ENCODE measurements at places on chromosomes 6 and 20.

DNA sequence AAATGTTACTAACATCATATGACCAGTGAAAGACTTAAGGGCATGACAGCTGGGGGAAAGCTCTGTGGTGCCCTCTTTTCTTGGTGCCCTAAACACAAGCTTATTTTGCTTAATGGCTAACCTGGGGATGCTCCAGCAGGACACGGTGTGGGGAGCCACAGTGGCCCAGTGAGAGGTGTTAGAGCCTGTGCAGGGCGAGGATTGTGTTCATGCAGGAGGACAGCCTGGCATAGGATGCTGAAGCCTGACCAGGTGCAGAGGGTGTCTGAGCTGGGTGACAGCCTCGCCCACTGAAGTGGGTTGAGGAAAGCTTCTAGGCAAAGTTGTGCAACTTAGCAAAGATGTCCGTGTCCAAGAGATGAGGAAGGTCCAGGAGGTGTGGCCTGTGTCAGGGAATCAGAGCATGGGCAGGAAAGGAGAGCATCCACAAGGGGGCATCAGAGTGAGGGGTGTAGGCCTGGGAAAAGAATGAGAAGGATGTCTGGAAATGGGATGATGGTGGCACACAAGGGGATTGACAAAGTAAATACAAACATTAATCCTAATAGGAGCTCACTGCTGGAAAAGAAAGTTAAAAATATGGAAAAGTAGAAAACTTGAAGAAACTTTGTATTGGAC lies 33.9 kb downstream of the SLC17A4 start:
- DNase-seq: peak; percentile 79

GRCh38 chr6:106628658-106629102 lies 618 bp downstream of the RTN4IP1 start:
- DNase-seq: no peak

DNA sequence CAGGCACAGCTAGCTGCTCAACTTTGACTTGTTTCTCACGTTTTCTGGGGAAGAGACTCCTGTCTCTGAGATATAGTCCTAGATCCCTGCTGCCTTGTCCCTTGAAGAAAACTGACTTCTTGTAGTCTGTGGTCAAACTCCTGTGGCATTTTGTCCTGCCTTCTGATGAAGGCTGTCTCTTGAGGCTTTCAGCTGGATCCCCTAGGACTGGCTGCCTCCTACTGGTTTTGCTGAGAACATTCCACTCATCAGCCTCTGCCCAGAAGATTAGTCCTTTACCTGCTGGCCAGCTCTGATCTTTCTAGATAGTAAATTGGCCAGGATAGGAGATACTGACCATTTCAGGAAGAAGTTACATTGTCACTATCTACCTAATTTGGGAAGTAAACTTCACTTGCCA lies 71.9 kb upstream of the CNR1 start:
- DNase-seq: peak; percentile 14

GRCh38 chr20:17833036-17833674 lies 133.4 kb downstream of the BANF2 start:
- DNase-seq: no peak

- no peak for DNase-seq
Observed at GRCh38 chr20:50232651-50233324, 42.2 kb downstream of the CEBPB start.

DNA sequence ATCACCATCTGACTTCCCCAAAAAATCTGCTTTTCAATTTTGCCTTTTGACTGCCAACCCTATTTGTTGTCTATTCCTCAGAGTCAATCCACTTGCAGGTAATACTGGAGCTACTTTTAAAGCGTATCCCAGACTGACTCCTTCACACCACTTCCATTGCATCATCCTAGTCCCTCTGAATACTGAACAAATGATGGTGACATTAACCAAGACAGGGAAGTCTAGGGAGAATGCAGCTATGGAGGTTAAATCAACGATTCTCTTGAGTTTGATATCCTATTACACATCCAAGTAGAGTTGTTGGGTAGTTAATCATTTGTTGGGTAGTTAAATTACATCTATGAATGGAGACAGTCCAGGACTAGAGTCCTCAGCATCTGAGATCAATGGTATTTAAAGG lies 2.0 kb downstream of the OGFRL1 start:
- no peak for DNase-seq

GRCh38 chr6:145332011-145332410 lies 403.3 kb downstream of the EPM2A start:
- DNase-seq: no peak
